ENCODE measurements at places on chromosomes 7 and 10. TPM values are rescaled to one million over a fixed set of nuclear protein-coding genes. Genes with fewer than 3 reads are reported as not detected.

C10orf90 gene
- total RNA-seq = 0.12 TPM

OR2A5 gene
- total RNA-seq = not detected

RNLS gene
- not detected for total RNA-seq

FOXP2 gene
- total RNA-seq = 52.7 TPM

KLF6 gene
- 8.1 TPM for total RNA-seq

TRPV6 gene
- total RNA-seq = not detected

PDE6C gene
- not detected for total RNA-seq

GIMAP4 gene
- total RNA-seq = not detected

CTAGE4 gene
- total RNA-seq = not detected

KCND2 gene
- total RNA-seq = not detected

PLEKHS1 gene
- 6.1 TPM for total RNA-seq

ZNF239 gene
- total RNA-seq = not detected

LIPM gene
- not detected for total RNA-seq

RNF133 gene
- not detected for total RNA-seq

CFAP46 gene
- 1.1 TPM for total RNA-seq

FAM170B gene
- total RNA-seq = not detected

CFAP70 gene
- total RNA-seq = 0.12 TPM

SUN3 gene
- total RNA-seq = not detected

APBB1IP gene
- total RNA-seq = not detected

BTBD16 gene
- total RNA-seq = not detected

MUC12 gene
- 1.2 TPM for total RNA-seq

CD36 gene
- 0.13 TPM for total RNA-seq

TWIST1 gene
- total RNA-seq = 2.2 TPM

NUTM2B gene
- 0.51 TPM for total RNA-seq

SPDYE6 gene
- not detected for total RNA-seq

C1QL3 gene
- not detected for total RNA-seq

All from SJCRH30 (cell line).